NCI-H82 (cell line): ENCODE measurements at places on chromosomes 5 and 9.

DNA sequence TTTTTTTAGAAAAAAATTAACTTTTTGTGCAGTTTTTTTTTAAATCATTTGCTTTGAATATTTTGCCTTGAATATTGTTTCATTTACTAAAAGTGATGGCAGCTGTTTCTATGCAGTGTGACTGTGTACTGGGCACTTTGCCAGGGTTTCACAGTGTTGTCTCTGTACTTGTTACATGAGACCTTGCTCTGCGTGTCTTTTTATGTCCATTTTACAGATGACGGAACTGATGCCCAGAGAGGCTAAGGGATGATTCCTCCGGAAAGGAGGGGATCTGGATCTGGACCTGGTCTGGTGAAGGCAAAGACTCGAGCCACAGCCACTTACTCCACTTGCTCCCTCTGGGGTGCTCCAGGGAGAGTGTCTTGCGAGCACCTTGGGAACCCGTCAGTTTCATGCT lies 124.8 kb upstream of the PTCH1 start:
- peak; percentile 16 for DNase-seq

- DNase-seq, result no peak
Measured at GRCh38 chr9:114869845-114870244, 60.5 kb downstream of the TNFSF8 start.

GRCh38 chr9:2140600-2141223 lies 125.6 kb downstream of the SMARCA2 start:
- no peak for DNase-seq

DNA sequence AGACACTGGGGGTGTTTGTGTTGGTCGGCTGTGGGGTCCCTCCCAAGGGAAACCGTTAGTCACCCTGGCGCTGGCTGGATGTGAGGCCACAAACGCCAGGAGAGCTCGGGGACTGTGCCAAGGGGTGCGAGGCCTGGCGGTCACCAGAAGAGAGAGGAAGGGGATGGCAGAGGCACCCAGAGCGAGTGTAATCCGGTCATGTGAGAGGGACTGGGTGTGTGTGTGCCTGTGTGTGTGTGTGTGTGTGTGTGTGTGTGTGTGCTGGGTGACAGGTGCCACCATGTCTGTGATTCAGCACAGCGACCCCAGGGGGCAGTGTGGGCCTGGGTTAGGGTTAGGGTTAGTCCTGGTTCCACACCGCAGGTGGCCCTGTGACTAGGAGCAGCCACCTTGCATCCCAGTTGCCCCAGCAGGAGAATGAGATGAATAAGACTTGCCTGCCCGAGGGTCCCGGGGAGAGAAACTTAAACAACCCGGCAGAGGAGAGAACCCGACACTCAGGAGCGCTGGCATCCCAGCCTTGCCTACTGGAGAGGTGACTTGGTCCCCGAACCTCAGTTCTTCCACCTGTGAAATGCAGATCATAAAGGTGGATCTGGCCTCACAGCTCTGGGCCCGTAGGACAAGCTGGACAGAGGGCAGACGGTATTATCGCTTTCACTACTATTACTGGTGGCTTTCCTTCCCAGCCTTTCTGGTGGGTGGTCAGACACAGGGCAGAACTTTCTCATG lies 1.4 kb upstream of the ADAMTSL2 start:
- DNase-seq, result peak; percentile 92

DNA sequence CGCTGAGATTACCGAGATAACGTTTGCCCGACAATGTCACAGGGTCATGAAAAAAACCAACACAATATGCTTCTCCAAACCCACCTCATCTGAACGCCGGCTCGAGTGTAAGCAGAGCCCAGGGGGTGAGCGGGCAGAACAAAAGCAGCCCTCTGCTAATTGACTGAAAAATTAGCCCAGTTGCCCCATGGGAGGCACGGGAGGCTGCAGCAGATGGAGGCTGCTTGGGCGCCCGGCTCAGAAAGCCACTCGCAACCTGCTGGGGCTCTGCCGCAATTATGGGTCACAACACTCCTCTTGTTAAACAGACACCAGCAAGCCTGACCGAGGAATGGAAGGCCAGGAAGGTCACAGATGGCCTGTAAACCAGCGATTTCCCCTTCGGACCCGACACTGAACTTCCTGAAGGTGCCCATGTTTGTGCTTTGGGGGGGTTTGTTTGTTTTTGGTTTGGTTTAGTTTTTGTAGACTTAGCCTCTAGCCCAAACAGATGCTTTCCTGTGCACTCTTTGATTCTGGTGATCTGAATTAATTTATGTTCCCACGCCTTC lies 104.6 kb upstream of the IRX1 start:
- no peak for DNase-seq

GRCh38 chr9:21443849-21444625 lies 3.8 kb downstream of the IFNA1 start:
- no peak for DNase-seq

- DNase-seq, result no peak
Measured at GRCh38 chr5:123397538-123397937, 25.7 kb downstream of the CEP120 start.

- DNase-seq, result peak; percentile 1
Measured at GRCh38 chr5:76663573-76663972, 40.4 kb upstream of the F2RL2 start.

GRCh38 chr5:56412601-56413379 lies 179.7 kb upstream of the ANKRD55 start:
- peak; percentile 79 for DNase-seq

DNA sequence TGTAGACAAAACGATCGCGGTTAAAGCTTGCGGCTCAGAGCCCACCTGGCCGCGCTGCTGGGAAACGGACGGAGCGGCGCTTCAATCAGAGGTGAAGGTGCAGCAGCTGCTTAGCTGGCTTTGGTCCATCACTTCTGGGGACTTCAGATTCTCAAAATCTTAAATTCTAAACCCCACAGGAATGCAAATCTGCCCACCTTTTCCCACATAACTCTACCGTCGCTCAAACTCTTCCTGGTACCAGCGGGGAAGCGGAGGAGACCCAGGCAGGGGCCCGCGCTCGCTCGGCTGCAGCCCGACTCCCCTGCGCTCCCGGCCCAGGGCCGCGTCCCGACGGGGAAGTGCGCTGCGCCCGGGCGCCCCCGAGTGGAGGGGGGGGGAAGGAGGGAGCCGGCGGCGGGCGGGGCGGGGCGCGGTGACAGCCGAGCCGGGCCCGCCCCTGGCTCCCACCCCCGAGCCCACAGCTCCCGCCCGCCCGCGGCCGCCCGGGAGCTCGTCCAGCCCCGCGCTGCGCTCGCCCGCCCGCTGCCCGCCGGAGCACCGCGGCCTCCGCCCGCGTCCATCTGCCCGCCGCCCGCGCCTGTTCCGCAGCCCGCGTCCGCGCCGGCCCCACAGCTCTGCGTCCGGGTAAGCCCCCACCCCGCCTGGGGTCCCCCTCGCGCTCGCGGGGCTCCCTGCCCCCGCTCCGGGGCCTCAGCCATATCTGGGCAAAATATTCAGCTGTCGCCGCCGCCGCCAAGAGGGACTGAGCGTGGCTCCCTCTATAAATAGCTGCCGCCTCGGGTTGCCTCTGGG lies at the start of gene TMOD1:
TSS of gene TMOD1 (plus strand) at position 490 of the 795 bp plus-strand sequence. CDS start 22,523 bp downstream, outside the sequence.
- peak; percentile 68 for DNase-seq

DNA sequence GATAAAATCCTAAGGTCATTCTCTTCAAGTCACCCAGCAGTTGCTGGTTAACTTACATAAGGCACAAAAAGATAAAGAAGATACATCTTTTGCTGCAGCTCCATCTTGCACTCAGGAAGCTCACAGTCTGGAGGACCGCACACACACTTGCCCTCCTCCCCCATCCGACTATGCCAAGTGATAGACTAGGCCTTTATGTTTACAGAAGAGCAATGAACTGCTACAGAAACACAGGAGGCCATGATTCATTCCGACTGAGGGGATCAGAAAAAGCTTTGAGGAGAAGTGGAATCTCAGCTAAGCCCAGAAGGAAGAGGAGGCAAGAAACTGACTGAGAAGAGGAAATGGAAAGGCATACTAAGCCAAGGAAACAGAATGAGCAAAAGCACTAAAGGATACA lies 17.4 kb downstream of the NRG2 start:
- DNase-seq, result peak; percentile 52

DNA sequence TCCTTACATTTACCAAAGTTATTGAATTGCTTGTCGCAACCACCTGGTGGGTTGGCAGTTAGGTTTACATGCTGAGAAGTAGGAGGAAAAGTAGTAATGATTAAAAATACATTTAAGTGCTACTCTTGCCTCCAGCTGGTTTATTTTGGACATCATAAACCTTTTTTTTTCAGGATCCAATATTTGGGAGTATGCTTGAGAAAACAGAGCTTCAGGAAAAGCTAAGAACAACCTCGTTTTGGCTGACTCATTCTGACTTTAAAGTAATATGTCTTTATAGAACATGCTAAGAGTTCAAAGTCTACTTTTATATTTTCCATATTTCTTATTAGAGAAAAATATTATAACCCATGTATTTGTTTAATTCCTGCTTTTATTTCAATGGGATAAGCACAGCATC lies 41.7 kb upstream of the BNC2 start:
- no peak for DNase-seq

GRCh38 chr5:169050146-169050571 lies 250.8 kb downstream of the SLIT3 start:
- DNase-seq, result no peak

- DNase-seq, result peak; percentile 60
Measured at GRCh38 chr9:136947955-136948510, 3.0 kb downstream of the C8G start.

GRCh38 chr9:7549249-7549648 lies 250.3 kb downstream of the DMAC1 start:
- peak; percentile 98 for DNase-seq

GRCh38 chr5:140145818-140146522 lies 20.2 kb downstream of the IGIP start:
- no peak for DNase-seq

- DNase-seq, result no peak
Measured at GRCh38 chr5:65132386-65132785, 349.3 kb downstream of the ADAMTS6 start.

DNA sequence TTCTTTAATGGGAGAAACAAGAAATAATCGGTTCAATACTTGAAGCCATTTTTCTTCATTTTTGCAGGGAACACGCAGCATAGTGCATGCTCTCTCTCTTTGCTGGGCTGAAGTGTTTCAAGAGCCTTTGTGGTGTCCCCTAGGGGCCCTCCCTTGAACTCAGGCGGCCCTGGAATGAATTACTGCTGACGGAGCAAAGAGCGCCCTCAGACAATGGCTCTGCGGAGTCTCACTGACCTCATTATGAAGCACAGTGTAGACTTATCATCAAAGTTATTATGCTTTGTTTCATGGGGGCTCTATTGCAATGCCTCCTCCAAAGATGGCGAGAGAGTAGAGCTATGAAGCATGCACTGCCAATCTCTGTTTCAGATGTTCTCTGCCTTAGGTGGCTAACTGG lies 64.8 kb upstream of the ADCY2 start:
- no peak for DNase-seq

DNA sequence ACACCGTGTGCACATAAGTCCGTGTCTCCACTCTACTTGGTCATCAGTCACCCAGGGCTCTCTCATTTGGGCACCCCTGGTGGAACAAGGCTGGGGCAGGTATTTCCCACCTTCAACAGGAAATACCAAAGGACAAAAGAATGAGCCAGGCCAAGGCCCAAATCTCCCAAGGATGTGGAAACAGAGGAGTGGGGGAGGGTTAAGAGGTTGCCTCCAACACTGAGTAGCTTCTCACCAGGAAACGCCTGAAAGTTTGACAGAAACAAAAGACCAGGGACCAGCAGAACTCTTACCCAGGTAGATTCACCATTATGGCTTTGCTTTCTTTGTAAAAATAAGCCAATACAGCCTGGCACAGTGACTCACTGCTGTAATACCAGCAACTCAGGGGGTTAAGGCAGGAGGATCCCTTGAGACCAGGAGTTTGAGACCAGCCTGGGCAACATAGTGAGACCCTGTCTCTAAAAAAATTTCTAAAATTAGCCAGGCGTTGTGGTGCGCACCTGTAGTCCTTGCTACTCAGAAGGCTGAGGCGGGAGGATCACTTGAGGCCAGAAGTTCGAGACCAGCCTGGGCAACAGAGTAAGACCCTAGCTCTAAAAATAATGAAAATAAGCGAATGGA lies 12.7 kb downstream of the SLC1A3 start:
- DNase-seq, result no peak

- DNase-seq, result no peak
Measured at GRCh38 chr5:151075698-151076331, 5.0 kb downstream of the TNIP1 start.

DNA sequence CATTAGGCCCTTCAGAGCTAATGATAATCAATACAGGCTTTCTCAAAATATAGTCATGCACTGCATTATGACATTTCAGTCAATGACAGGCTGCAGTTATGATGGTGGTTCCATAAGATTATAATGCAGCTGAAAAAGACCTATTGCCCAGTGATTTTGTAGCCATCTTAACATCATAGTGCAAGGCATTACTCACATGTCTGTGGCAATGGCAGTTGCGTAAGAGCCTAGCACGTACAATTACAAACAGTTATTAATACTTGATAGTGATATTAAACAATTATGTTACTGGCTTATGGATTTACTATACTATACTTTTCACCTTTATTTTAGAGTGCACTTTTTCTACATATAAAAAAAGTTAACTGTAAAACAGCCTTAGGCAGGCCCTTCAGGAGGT lies 214.8 kb downstream of the ISL1 start:
- no peak for DNase-seq

DNA sequence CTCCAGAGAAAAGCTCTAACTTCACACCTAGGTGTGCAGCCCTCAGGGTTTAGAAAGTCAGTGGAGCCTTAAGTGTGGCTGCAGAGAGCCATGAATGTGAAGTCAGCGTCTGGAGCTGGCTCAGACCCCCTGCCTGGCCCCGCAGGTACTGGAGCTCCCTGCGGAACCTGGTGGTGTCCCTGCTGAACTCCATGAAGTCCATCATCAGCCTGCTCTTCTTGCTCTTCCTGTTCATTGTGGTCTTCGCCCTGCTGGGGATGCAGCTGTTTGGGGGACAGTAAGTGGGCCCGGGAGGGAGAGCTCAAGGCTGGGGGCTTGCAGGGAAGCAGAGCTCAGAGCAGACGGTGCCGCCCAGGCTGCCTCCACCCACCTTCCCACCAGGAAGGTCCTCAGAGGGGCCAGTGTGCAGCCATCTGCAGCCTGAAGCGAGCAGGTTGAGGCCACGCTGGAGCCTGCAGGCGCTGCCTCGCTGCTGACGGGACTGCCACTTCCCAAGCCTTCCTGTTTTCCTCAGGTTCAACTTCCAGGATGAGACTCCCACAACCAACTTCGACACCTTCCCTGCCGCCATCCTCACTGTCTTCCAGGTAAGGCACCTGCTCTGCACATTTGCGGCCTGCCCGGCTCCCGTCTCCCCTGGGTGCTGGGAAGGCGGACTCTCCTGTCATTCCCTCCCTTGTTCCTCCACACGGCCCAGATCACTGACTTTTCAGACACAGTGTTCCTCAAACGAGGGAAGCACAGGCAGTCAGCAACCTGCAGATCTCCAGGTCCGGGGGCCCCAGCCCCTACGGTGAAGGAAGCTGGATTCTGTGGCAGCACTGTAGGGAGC lies 108.9 kb downstream of the CACNA1B start:
- DNase-seq, result no peak

- peak; percentile 57 for DNase-seq
Measured at GRCh38 chr5:146440870-146441495, 6.2 kb upstream of the TCERG1 start.

GRCh38 chr5:57221049-57221568 lies 47.2 kb downstream of the GPBP1 start:
- peak; percentile 58 for DNase-seq
